Activated CD8-positive, alpha-beta memory T cell treated with anti-CD3 and anti-CD28 coated beads for 4 hours (primary cell): ENCODE measurements at places on chromosomes 1 and 21.

- DNase-seq = no peak
These were observed 66.6 kb downstream of the PUM1 start for GRCh38 chr1:30998887-30999286.

DNA sequence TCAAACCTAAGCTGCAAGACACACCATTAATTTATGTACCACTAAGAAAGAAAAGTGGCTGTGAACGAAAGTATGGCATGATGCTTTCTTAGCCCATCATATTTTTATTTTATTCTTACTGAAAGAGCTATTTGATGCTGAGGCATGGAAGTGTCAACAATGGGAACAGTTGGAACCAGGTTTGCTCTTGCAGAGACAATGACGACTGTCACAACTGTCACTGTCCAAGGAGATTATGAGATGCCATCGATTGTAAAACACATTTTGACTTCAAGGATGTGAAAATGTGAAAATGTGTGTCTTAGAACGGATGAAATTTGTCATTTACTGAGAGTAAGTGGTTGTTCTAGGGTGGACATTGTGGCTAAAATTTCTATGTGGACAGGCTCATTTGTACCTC, 2.8 kb upstream of the ACTL8 start:
- DNase-seq = no peak

DNA sequence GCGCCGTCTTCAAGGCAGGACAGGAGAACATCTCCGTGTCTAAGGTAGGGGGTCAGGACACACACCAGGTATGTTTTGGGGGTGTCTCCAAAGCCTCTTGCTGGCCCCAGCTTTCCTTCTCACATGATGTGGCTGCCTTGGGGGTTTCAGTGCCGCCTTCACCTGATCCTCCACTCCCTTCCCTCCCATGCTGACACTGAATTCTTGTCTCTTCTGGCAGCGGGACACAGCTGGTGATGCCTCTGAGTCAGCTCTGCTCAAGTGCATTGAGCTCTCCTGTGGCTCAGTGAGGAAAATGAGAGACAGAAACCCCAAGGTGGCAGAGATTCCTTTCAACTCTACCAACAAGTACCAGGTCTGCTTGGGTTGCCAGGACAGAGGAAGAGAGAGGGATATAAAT, 13.5 kb downstream of the ATP1A2 start:
- DNase-seq = no peak

DNA sequence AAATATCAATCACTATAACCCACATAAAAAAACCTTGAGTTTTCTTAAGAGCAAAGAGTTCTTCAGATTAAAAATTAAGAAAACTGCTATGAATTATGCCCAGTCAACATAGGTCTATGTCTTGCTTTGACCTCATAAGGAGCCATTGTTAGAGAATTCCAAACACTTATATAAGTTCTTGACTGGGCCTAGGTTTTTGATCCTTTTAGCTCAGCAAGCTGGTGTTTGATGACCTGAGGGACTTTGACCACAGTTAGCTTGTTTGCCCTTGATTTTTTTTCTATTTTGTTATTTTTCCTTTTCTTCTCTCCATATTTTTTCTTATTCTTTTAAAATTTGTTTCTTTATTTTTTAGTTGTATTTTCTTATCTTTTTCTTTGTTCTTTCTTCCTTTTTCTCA, 122.3 kb downstream of the RHOU start:
- DNase-seq = no peak

DNA sequence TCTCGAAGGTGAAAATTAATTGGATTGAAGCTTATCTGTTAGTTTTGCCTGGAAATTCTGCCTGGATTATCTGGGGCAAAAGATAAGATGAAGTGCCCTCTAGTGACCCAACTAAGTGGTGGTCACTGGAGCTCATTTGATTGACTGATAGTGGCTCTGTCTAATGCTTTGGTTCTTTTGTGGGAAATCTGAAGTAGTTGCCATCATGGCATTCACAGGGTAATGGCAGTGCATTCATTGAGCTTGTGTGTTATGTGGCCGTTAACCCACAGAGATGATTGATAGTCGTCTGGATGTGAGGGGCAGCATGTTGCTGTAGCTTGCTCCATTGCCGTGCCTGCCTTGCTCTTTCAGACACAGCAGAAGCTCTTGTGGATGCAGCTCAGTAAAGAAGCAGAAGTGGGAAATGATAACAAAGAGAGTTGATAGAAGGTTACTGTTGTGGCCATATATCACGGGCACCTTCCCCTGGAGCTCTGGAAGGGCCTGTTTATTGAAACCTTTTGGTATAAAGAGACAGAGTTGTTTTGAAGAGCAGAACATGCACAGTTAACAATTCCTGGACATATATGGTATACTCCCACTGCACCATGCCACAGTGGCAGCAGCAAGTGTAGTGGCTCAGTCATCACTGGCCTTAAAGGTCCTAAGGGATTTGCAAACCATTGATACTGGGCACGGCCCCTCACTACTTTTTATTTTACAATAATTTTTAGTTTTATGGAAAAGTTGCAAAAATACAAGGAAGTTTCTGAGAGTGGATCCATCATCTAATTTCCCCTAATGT, 42.0 kb downstream of the CXADR start:
- DNase-seq = no peak

GRCh38 chr1:82227306-82228095, 426.8 kb downstream of the ADGRL2 start:
- no peak for DNase-seq

DNA sequence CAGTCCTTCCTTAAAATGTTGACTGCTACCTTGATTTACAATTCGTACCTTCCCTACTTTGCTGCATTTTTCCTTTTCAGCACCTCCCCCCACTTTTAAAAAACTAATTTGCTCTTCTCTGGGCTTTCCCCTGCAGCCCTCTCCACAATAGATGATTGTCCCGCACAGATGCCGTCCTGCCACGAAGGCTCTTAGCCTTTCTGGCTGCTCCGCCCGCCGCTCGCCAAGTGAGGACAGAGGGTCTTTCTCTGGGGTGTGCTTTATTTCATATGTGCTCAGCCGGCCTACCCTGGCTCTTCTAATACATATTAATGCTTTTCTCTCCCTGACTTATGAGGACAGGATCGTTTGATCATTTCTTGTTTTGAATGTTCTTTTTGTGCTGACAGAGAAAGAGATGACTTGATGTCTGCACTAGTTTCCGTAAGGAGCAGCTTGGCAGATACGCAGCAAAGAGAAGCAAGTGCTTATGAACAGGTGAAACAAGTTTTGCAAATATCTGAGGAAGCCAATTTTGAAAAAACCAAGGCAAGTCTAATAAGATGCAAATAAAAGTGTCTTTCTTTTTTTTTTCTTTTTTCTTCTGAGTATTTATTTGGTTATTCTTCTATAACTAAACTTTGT, 60.6 kb downstream of the SDCCAG8 start:
- no peak for DNase-seq

- no peak for DNase-seq
These were observed 22.3 kb downstream of the ADGRL2 start for GRCh38 chr1:81823082-81823481.

DNA sequence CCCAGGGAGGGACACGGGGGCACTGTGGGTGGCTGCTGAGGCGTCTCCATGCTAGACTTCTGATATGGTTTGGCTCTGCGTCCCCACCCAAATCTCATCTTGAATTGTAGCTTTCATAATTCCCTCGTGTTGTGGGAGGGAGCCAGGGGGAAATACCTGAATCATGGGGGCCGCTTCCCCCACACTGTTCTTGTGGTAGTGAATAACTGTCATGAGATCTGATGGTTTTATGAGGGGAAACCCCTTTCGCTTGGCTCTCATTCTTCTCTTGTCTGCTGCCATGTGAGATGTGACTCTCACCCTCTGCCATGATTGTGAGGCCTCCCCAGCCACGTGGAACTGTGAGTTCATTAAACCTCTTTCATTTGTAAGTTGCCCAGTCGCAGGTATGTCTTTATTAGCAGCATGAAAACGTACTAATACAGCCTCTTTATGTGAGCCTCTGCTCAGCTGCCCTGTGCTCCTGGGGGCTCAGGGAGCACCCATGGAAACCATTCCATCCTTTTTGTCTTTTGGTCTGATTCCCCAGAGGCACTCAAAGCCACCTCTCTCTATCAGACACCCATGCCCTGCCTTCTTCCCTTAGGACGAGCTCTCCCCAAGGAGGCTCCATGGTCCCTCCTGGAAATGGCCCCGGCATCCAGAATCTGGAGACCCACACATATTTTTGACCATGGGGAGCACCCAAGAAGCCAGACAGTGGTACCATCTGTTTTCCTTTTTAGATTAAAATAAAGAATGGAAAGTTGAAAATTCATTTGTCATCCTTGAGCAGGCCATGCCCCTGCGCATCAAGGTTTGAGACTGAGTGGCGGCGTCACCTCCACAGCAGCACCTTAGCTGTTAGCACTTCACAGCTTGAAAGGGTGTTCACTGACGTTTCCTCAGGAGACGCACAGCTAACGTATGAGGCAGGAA, 65.9 kb upstream of the FAM20B start:
- DNase-seq = no peak

GRCh38 chr1:194295685-194296084, 1109.3 kb upstream of the B3GALT2 start:
- no peak for DNase-seq

DNA sequence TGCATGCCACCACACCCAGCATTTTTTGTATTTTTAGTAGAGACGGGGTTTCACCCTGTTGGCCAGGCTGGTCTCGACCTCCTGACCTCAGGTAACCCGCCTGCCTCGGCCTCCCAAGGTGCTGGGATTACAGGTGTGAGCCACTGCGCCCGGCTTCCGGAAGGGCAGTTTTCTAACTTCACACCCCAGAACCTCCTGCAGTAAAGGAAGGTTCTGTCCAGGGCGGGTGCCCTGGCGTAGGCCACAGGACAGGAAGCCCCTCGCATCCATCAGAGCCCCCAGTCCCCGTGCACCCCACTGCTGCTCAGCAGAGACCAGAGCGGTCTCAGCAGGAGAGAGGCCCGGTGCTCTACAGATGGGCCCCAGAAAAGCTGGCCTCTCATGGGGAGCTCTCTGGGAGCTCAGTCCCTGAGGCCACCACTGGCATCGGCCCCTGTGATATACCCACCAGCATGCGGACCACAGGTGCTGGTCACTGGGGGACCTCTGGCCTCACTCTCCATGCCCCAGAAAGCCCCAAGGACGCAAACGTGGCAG, 4.1 kb upstream of the DNMT3L start:
- no peak for DNase-seq

DNA sequence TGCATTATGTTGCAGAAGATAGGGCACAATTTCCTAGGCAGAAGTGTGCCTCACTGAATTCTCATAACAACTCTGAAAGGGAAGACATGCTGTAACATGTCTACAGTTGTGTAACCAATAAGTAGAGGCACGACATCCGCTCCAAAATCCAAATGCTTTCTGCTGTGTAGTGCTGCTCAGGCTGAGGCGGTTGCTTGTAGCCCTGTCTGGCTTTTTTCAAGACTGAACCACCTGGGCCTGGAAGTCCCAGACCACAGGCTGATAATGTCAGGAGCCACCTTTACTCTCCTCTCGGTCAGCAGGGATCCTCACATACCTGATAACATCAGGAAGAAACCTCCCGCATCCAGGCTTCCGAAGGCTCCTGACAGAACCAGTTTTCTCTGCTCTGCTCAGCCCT, 10.9 kb downstream of the AKNAD1 start:
- DNase-seq = no peak

- DNase-seq = no peak
These were observed 56.1 kb upstream of the TLR5 start for GRCh38 chr1:223199094-223199647.

DNA sequence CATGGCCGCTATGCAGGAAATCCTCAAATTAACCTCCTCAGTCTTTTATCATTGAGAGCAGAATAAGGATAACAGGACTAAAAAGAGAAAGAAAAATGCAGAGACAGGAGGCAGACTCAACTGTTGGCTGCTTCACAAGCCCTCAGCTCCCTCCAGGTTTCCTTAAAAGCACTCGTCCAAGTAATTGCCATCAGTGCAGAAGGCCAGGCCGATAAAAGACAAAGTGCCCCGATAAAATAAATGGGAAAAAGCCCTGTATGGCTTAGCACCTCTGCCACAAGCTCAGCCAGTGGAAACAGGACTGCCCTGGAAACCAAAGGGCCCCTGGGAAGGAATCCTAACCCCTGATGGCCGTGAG, 8.1 kb downstream of the S100A6 start:
- DNase-seq = no peak

DNA sequence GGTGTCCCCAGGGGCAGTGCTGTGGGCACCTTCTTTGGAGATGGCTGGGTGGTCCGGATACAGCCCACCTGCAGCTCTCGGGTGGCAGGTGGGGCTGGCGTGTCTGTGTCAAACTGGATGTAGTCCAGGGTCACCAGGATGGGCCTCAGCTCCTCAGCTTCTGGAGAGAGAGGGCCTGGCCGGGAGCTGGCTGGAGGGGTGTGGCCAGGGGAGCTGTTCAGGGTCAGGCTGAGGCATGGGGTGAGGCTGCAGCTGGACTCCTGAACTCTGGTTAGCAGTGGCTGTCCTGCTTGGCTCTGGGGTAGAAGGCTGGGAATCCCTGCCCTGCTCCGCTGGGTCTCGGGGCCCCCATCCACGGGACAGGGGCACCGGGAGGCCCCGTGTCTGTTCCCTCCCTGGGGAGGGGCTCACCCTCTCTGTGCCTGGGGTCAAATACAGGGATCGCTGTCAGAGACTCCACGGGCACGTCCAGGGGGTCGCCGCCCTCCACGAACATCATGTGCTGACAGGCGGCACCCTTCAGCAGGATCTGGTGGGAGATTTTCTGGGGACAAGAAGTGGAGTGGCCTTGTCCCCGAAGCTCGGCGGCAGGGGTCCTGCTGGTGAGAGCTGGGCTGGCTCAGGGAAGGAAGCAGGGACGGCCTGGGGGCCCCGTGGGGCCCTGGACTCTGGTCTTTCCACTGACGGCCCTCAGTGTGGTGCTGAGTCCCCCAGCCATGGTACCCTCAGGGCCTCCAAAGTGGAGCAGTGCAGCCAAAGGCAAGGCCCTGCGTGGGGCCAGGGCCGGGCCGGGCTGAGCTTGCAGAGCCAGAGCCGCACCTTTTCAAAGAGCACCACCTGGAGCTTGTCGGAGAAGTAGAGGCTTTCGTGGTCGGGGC, 4.1 kb upstream of the TMEM52 start:
- DNase-seq = no peak

- DNase-seq = no peak
These were observed 276.1 kb downstream of the LMX1A start for GRCh38 chr1:165080253-165080896.

DNA sequence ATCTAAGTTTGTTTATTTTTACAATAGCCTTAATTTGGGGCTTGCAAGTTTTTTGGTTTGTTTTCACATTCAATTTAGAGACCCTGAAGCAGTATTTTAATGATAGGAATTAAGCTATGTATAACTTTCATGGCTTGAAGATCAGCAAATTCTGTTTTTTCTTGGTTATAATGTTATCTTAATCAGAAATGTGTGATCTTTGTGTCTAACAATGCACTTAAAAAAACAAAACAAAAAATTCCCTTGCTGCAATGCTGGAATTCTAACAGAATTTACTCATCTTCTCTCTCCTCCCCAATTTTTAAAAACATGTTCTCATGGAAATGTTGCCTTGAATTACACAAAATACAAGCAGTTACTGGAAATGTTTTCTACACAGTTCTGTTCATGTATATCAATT, 113.1 kb downstream of the OLFML2B start:
- DNase-seq = no peak

DNA sequence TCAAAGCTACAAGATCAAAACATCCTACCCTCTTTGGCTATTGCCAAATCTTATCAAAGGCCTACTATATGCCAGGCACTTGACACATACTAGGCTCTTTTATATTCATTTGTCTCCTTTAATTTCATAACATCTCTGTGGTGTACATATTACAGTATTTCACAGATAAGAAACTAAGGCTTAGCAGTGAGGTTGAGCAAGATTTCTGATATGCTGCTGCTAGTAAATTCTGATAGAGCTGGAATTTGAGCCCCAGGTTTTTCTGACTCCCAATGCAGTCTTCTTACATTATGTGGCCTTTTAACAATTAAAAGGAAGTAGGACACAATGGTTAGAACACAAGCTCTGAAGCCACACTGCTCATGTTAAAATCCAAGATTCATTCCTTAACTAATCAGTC, 16.8 kb downstream of the CCDC185 start:
- no peak for DNase-seq
